ENCODE measurements at places on chromosomes 4 and X. TPM values are rescaled to one million over a fixed set of nuclear protein-coding genes. Genes with fewer than 3 reads are reported as not detected.
A peak's percentile ranks its signal among the peaks of the same experiment; 100 is the strongest.

- DNase-seq: no peak
Observed at GRCh38 chr4:161704040-161704439, 459.8 kb downstream of the FSTL5 start.

- DNase-seq: no peak
Observed at GRCh38 chr4:141713185-141713584, 76.8 kb downstream of the IL15 start.

- no peak for DNase-seq
Observed at GRCh38 chrX:19017271-19017670, 33.4 kb upstream of the PHKA2 start.

- no peak for DNase-seq
Observed at GRCh38 chrX:151711787-151712186, 4.0 kb upstream of the FATE1 start.

DNA sequence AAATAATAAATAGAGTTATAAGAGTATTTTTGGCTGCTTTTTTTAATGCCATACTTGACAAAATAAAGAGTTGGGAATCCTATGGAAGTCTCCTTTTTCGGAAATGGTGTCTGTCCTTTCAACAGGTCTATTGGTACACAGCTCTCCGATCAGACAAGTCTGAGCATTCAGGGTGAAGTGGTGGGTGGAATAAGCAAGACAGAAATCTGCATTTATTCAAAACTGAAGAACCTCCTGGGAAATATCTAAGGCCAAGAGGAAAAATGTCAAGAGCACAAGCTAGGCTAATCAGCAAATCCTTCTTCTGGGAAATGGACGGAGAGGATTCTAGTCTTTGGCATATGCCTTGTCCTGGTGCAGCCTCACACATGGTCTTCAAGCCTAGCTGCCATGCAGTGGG, 309.0 kb downstream of the CENPC start:
- DNase-seq: no peak

GRCh38 chr4:137267024-137267423, 265.3 kb downstream of the PCDH18 start:
- no peak for DNase-seq

GRCh38 chr4:15339737-15340136, 88.1 kb upstream of the C1QTNF7 start:
- no peak for DNase-seq

Gene F8A2
- total RNA-seq: not detected

GRCh38 chr4:83320548-83320947, 14.1 kb downstream of the HPSE start:
- peak; percentile 66 for DNase-seq
